ENCODE measurements at places on chromosomes 1 and 21.

GRCh38 chr1:101050869-101051268 is 25.3 kb upstream of the DPH5 start:
- DNase-seq: no peak

DNA sequence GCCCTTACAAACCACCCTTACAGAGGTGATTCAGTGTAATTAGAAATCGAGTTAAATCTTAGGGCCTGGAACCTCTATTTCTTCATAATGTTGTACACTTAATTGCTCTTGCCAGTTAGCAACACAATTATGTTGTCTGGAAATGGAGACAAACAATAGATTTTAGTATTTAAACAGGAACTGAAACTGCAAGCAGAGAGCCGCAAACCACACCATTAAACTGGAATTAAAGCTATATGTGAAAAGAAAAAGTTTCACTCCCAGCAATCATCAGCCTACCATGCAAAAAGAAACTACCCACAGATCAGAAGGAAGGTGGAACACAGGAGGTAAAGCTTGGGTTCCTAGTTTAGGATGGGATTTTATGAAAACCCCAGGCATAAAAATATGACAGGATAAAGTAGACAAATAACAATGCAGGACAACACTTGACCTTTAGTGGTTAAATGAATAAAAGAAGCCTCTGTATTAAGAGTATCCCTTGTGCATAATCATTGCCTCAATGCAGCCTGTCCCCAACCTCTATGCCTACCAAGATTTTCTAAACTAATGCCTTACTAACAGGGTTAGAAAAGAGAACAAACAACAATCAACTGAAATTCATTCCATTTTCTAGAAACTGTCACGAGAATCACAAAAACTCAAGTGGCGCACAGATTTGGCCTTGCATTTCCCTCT is 304.3 kb upstream of the ESRRG start:
- DNase-seq: no peak

GRCh38 chr1:244789276-244789580 is 46.2 kb upstream of the COX20 start:
- DNase-seq: no peak

- DNase-seq: peak; percentile 52
These were observed 51.5 kb downstream of the PRDM2 start for GRCh38 chr1:13751458-13751871.

- no peak for DNase-seq
These were observed 17.9 kb upstream of the ZNF281 start for GRCh38 chr1:200427744-200428143.

DNA sequence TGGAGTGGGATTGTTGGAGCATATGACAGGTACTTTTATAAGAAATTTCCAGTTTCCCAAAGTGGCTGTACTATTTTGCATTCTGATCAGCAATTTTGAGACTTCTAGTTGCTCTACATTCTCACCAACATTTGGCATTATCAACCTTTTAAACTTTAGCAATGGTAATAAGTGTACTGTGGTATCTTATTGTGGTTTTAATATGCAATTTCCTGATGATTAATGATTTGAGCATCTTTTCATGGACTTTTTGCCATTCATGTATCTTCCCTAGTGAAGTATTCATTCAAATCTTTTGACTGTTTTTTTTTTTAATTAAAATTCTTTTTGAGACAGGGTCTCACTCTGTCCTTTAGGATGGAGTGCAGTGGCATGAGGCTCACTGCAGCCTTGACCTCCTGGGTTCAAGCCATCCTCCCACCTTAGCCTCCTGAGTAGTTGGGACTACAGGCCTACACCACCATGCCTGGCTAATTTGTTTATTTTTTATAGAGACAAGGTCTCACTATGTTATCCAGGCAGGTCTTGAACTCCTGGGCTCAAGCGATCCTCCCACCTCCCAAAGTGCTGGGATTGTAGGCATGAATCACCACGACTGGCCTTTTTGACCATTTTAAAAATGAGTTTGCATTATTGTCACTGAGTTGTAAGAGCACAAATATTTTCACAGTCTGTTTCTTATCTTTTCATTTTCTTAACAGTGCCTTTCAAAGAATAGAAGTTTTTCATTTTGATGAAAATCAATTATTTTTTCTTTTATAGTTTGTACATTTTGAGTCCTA is 7.8 kb upstream of the SLC6A9 start:
- DNase-seq: no peak

GRCh38 chr1:119483441-119484200 is 23.4 kb upstream of the HSD3B1 start:
- no peak for DNase-seq

DNA sequence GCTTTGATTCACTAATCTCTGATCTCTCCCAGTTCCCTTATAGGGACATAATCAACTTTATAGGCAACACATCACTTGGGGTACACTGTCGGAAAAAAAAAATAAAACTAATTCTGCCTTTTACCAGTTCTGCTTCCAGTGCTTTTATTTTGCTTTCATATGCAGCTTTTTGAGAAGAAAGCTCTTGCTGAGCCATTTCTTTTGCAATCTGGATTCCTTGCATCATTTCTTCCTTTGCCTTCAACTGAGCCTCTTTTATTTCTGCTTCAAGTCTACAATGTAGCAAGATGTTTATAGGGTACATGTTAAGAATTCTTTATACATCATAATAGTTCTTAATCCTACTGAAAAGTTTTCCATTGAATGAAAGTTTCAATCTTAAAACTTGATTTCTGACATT is 30.6 kb downstream of the KIF14 start:
- no peak for DNase-seq

GRCh38 chr1:201748335-201748734 is 80.6 kb upstream of the IPO9 start:
- peak; percentile 77 for DNase-seq

DNA sequence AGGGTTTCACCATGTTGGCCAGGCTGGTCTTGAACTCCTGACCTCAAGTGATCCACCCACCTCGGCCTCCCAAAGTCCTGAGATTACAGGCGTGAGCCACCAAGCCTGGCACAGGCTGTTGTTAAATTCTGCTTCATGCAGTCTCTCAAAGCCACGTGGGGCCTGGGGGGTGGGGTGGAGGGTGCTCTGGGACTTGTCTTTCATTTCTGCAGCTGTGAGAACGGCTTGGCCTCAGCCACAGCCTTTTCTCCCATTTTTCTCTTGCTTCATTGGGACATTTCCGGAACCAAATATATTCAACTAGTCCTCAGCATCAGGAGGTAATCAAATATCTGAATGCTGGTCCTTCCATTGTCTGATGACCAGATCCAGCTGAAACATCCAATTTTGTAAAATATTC is 27.6 kb upstream of the KCNE2 start:
- DNase-seq: no peak

DNA sequence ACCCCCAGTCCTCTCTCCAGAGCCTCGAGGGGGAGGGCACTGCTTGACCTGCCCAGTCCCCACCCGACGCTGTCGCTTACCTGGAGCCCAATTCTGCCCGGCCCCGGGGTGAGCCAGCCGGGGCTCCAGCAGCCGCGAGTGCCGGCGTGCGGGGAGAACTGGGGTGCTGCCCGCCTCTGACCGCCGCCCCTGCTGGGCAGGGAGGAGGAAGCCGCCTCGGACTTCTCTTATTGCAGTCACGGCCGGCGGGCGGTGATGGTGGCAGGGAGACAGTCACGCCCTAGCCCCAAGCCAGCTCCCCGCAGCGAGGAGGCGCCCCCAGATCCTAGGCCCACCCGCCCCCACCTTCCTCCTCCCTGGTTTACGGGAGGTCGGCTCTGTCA is at the start of gene FGR:
Gene FGR (minus strand): TSS at position 201 of the 383 bp plus-strand sequence. CDS start 11,269 bp downstream, outside the sequence.
- no peak for DNase-seq

DNA sequence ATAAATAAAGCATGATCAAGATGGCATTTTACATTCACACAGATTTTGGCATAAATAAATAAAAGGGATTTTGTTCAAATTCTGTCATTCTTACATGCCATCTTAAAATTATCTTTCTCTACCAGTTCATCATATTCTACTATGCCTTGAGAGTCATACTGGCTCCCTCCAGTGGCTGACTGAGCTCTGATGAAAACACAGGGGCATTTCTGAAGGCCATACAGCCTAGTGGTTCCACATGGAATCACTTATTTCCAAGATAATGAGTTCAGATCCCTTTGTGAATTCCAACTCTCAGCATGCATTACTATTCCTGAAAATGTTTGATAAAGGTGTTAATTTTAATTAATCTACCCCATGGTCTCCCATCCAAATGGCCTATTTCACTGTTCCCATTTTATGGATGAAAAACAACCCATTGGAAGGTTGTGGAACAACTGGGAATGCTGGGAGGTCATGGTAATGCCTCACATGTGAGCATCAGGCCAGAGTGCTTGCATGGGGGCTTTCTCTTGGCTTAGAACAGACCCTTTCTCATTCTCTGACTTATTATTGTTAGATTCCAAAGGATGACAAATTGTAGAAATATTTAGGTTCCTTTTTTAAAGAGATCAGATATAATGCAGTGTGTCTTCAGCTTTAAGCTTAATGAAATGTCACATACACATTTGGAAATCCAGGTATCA is 622.4 kb upstream of the PKN2 start:
- DNase-seq: peak; percentile 47

- DNase-seq: no peak
These were observed 106.2 kb downstream of the NIBAN1 start for GRCh38 chr1:184867866-184868689.

- DNase-seq: no peak
These were observed 294.1 kb downstream of the BRINP3 start for GRCh38 chr1:190183588-190183987.

DNA sequence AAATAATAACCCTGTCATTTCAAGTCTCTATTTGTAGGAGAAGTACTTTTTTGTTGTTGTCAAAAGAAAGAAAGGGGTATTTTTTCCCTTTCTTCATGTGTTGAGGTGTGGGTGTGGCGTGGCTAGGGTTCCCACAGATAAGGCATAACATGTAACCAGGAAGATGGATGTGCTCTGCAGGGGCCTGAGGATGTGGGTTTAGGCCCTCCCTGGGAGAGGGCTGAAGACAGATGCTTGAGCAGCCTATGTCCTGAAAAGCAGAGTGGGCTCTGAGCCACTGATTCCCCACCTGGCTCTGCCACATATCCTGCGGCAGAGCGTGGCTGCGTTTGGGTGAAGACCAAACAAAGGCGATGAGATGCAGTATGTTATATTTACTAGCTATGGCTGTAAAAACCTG is 13.9 kb upstream of the ADAR start:
- no peak for DNase-seq

- DNase-seq: no peak
These were observed 8.2 kb downstream of the UMODL1 start for GRCh38 chr21:42079008-42079938.

DNA sequence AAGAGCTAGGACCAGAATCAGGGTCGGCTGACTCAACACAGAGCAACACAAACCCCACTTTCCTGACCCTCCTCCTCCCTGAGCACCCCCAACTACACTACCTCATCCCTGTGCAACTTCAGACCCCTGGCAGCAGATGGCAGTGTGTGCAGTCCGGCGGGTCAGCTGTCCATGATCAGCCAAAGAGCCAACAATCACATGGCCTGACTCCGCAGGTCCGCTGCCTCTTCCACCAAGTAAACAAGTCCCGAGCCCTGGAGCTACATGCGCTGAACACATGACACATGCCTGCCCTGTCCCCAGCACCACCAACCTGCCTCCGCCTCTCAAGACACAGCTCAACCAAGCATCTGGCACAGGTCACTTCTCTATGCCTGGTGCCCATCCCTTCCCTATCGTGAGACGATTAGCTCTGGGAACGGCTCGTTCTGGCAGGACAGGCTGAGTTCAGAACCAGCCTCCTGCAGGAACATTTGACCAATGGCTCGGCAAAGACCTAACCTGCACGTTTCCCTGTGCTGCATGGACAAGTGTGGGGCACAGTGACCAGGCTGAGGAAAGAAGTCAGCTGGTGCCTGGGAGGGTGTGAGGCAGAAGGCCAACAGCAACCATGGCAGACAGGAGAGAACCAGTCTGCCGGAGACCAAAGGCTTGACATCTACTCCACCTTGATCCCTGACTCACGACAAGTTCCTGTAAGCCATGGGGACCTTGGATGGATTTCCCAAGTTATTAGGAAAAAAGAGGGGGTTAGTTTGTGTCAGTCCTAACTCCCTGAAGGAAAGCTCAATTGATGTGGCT is 60.3 kb downstream of the CD46 start:
- no peak for DNase-seq

GRCh38 chr1:39689635-39690034 is 1.6 kb downstream of the HPCAL4 start:
- DNase-seq: no peak

- no peak for DNase-seq
These were observed 80.6 kb upstream of the RAVER2 start for GRCh38 chr1:64664299-64664698.

GRCh38 chr1:109687641-109688499 is at the start of gene GSTM1:
GSTM1 (plus strand) TSS chr1:109687817; CDS start chr1:109687874, 57 bp downstream.
- DNase-seq: no peak

GRCh38 chr1:69737527-69738185 is 169.9 kb downstream of the LRRC7 start:
- DNase-seq: peak; percentile 54

DNA sequence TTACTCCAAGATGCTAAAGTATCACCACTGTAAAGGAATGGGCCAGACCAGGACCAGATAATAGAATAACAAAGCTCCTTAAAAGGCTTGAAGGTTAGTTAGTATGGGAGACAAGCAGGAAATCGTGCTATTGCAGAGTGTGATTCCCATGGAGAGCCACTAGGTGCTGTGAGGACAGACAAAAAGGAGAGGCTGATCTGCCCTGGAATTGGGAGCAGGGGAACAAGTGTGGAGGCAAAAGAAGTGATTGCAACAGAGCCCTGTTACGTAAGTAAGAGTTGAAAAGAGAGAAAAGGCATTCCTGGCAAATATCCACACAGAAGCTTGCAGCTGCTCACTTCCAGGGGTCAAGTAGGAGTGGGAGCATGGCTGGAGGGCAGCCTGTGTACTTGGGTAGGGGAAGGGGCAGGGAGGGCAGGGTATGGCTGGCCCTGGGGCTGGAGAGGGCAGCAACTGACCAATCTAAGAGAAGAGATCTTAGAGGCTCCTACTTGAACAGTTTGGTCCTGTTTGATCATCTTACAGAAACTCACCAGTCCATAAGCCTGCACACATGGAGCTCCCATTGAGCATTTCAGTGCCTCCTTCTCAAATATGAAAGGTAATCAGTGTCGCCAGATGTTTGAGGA is 207.7 kb upstream of the GJB5 start:
- peak; percentile 1 for DNase-seq

DNA sequence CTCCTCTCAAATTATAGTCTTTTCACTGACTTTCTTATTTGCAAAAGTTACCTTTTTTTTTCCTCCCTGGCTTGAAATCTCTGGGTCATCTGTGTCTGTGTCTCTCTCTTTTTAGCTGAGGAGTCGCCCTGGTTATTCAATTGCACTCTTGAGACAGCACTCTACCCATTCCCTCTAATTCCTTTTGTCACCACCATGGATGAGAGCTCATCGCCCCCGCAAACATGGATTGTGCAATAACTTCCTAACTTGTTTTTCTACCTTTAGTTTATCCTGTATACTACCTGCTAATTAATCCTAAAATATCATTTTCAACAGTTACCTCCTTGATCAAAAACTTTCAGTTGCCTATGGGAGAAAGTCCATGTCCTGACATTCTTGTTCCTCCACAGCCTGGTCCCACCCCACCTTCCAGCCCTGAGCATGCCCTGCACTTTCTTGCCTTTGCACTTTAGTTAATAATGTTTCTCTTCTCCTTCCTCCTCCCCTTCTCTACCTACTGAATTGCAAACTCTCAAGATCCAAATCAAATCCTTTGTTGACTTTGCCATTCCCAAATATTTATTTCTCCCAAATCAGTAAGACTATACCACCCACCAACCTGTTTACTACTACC is 110.4 kb upstream of the MAGI3 start:
- no peak for DNase-seq

Data from RPMI7951 (cell line).